Hepatocyte (in vitro differentiated cells): ENCODE measurements at places on chromosomes 2 and 18. TPM values are rescaled to one million over a fixed set of nuclear protein-coding genes. Genes with fewer than 3 reads are reported as not detected.

PPP3R1 gene
- total RNA-seq, result 35.1 and 46.5 TPM in 2 replicates

DNA sequence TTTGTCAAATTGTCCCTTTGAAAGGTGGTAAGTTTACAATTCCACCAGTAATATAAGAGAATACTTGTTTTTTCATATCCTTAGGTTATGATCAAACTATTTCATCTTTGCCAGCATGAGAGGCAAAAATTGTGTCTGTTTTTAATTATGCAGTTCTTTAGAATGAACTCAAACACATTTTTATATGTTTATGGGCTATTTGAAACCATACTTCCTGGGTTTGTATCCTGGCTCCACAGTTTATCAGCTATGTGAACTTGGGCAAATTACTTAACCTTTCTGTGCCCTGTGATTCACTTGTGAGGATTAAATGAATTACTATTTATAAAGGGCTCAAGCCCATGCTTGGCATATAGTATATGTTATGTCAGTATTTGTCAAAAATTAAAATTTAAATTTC, 109.4 kb downstream of the TANC1 start:
- no peaks in the 10 kb centered on the region for H3K27me3 ChIP-seq
- H3K27ac ChIP-seq, result no peak overlapping the region
- peaks cover 5% of the 10 kb centered on the region for H3K4me1 ChIP-seq
- no peak overlapping the region for H3K4me3 ChIP-seq

SDC1 gene
- total RNA-seq, result 92.3 and 108 TPM in 2 replicates

KLHL29 gene
- 3.6 and 3.8 TPM in 2 replicates for total RNA-seq

- no peaks in the 10 kb centered on the region for H3K36me3 ChIP-seq
- no peak for DNase-seq
- H3K27ac ChIP-seq, result no peak overlapping the region
- H3K4me3 ChIP-seq, result no peak overlapping the region
- H3K27me3 ChIP-seq, result no peaks in the 10 kb centered on the region
- H3K4me1 ChIP-seq, result peaks cover 12% of the 10 kb centered on the region
Measured at GRCh38 chr2:133418021-133418420, 150.2 kb downstream of the NCKAP5 start.

- no peaks in the 10 kb centered on the region for H3K27me3 ChIP-seq
- DNase-seq, result no peak
- no peaks in the 10 kb centered on the region for H3K4me1 ChIP-seq
- no peak overlapping the region for H3K27ac ChIP-seq
Measured at GRCh38 chr2:191436368-191437055, 191.3 kb downstream of the MYO1B start.

LBX2 gene
- 2.5 and 3.4 TPM in 2 replicates for total RNA-seq

ST8SIA5 gene
- total RNA-seq, result 0.44 TPM in 1 of 2 replicates, not detected in the other

COL5A2 gene
- total RNA-seq, result 344 and 406 TPM in 2 replicates

DNA sequence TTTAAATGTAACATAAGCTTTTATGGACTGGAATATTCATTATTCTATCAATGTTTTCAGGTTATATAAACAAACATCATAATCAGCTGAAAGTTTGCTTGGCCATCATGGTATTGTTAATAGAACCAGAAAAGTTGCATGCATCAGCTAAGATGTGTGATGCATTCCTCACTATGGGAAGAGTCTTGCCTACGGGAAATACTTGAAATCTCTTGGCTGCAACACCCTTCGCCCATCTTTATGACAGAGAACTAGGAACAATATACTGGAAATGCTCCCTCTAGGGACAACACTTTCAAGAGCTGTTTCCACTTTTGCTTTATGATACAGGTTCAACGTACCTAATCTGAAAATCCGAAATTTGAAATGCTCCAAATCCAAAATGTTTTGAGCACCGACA, 1390.8 kb downstream of the DPP10 start:
- no peaks in the 10 kb centered on the region for H3K27me3 ChIP-seq
- no peak overlapping the region for H3K27ac ChIP-seq
- no peak overlapping the region for H3K4me3 ChIP-seq
- H3K4me1 ChIP-seq, result no peaks in the 10 kb centered on the region
- DNase-seq, result no peak

GRCh38 chr2:43251171-43251731, 24.8 kb upstream of the ZFP36L2 start:
- H3K4me1 ChIP-seq, result peaks cover 27% of the 10 kb centered on the region
- no peaks in the 10 kb centered on the region for H3K27me3 ChIP-seq
- no peak overlapping the region for H3K4me3 ChIP-seq
- H3K36me3 ChIP-seq, result no peaks in the 10 kb centered on the region

GRCh38 chr2:85226783-85227182, 93.6 kb downstream of the TCF7L1 start:
- H3K4me1 ChIP-seq, result peaks cover 5% of the 10 kb centered on the region
- no peak overlapping the region for H3K4me3 ChIP-seq
- no peak for DNase-seq

CYBRD1 gene
- 66.1 and 66.4 TPM in 2 replicates for total RNA-seq

CTIF gene
- 24.0 and 27.9 TPM in 2 replicates for total RNA-seq

GPR45 gene
- not detected in 2 replicates for total RNA-seq

GRCh38 chr2:152407204-152407721, 72.3 kb downstream of the FMNL2 start:
- peak overlapping the region; percentile 61 for H3K27ac ChIP-seq
- H3K4me3 ChIP-seq, result no peak overlapping the region
- H3K36me3 ChIP-seq, result no peaks in the 10 kb centered on the region
- no peaks in the 10 kb centered on the region for H3K27me3 ChIP-seq

- no peaks in the 10 kb centered on the region for H3K27me3 ChIP-seq
- no peaks in the 10 kb centered on the region for H3K36me3 ChIP-seq
- H3K27ac ChIP-seq, result no peak overlapping the region
- no peak overlapping the region for H3K4me3 ChIP-seq
- H3K4me1 ChIP-seq, result no peaks in the 10 kb centered on the region
- DNase-seq, result no peak
Measured at GRCh38 chr2:3406501-3406900, 27.0 kb downstream of the TRAPPC12 start.

PCARE gene
- total RNA-seq, result 0.04 and 2.2 TPM in 2 replicates

MALL gene
- 30.8 and 36.0 TPM in 2 replicates for total RNA-seq

DNA sequence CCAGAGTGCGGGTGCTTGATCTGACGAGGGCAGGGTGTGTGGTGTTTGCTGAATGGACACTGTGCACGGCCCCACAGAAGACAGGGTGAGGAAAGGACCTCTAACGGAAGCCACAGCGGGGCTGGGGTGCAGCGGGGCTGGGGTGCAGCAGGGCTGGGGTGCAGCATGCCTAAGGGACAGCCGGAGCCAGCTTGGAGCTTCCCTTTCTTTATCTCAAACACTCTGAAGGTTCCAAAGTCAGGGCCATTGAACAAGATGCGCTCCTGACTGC, 35.0 kb downstream of the PXDN start:
- H3K36me3 ChIP-seq, result no peaks in the 10 kb centered on the region
- H3K27me3 ChIP-seq, result no peaks in the 10 kb centered on the region
- H3K27ac ChIP-seq, result no peak overlapping the region
- no peak for DNase-seq

NR4A2 gene
- total RNA-seq, result 1.7 and 2.3 TPM in 2 replicates

- peak overlapping the region; percentile 58 for H3K27ac ChIP-seq
- H3K4me1 ChIP-seq, result peaks cover 15% of the 10 kb centered on the region
- H3K27me3 ChIP-seq, result no peaks in the 10 kb centered on the region
- DNase-seq, result peak; percentile 84
Measured at GRCh38 chr2:201860636-201861066, 54.3 kb downstream of the CDK15 start.

DNA sequence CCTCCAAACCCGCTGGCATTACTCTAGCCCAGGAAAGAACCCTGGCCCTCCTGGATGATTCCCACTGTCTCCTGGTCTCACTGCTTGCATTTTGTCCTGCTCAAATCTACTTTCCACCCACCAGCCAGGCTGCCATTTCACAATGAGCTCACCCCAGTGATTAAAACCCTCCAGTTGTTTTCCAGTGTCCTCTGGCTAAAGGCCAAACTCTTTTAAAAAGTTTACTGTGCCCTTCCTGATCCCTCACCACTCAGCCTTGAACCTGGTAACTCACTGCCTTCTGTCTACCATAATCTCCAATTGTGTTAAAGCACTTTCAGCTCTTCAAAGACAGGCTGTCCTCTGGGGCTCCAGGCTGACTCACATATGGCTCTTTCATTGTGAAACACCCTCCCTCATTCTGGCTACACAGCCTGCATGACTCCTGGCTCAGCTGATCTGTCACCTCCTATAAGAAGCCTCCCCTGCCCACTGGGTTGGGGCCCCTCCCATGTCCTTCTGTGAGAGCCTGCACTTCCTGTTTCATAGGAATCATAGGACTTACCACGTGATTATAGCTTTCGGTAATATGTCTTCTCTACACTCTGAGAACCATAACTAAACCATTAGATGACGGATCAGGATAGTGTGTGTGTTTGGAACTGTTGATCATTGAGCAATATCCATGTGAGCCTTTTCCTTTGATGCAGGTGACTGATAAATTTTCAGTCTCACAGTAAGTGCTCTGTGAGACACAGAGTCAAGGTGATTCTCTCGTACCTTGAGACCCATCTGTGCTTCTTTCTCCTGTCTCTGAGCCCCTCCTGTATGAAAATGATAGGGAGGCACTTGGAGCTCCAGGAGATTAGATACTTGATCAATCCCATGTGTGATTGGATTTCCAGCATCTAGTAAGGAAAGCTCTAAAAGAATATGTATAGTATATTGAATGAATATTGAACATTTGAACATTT, 590.8 kb upstream of the ID2 start:
- peaks cover 16% of the 10 kb centered on the region for H3K4me1 ChIP-seq
- H3K36me3 ChIP-seq, result no peaks in the 10 kb centered on the region
- H3K27me3 ChIP-seq, result no peaks in the 10 kb centered on the region
- peak; percentile 90 for DNase-seq
- H3K4me3 ChIP-seq, result no peak overlapping the region

DNA sequence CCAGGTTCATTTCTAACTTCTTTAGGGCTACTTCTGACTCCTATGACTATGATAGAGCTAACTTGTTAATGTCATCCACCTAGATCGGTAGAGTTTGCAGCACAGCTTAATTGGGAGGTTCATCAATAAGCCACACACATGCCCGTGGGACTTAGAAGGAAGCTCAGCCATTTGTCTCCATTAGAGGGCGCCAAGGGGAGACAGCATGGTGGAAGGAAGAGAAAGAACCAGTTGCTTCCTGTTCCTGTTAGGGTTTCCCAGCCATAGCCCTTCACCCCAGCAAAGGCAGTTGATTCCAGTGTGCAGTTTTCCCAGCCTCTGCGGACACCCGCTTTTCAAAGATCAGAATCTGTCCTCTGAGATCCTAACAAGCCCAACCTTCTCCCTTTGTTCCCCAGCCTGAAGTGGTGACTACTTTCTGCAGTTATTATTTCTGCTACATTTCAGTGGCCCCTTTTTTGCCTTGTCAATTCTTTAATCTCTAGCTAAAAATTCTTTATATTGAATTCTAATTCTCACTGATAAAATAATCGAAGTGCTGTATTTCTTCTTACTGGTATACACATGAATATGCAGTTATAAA, 30.3 kb downstream of the MAIP1 start:
- peak; percentile 81 for DNase-seq
- H3K4me3 ChIP-seq, result no peak overlapping the region
- H3K36me3 ChIP-seq, result no peaks in the 10 kb centered on the region
- no peaks in the 10 kb centered on the region for H3K27me3 ChIP-seq

TANC1 gene
- total RNA-seq, result 18.5 and 20.6 TPM in 2 replicates

DNA sequence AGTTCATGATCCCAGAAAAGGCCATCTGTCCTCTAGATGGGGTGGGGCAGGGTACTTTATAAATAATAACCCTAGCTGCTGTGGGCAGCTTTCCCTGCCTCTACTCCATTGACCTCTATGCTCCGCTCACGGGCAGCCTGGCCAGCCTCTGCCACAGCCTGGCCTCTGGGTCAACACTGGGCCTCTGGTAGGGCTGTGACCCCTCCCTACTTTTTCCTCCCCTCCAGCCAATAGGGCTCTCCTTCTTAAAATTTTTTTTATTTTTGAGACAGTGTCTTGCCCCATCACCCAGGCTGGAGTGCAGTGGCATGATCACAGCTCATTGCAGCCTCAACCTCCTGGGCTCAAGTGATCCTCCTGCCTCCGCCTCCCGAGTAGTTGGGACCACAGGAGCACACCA, 4.1 kb upstream of the GAREM2 start:
- no peak for DNase-seq
- no peaks in the 10 kb centered on the region for H3K36me3 ChIP-seq

GRCh38 chr2:17719562-17720371, 33.8 kb downstream of the SMC6 start:
- DNase-seq, result peak; percentile 22
- no peaks in the 10 kb centered on the region for H3K36me3 ChIP-seq
- H3K4me1 ChIP-seq, result no peaks in the 10 kb centered on the region
- no peaks in the 10 kb centered on the region for H3K27me3 ChIP-seq
- H3K27ac ChIP-seq, result no peak overlapping the region
- H3K4me3 ChIP-seq, result no peak overlapping the region

SLC5A7 gene
- total RNA-seq, result 0.03 TPM in 1 of 2 replicates, not detected in the other

- H3K27ac ChIP-seq, result no peak overlapping the region
- no peak overlapping the region for H3K4me3 ChIP-seq
- H3K4me1 ChIP-seq, result no peaks in the 10 kb centered on the region
- H3K27me3 ChIP-seq, result no peaks in the 10 kb centered on the region
Measured at GRCh38 chr2:158045362-158045761, 56.3 kb upstream of the UPP2 start.

NETO1 gene
- total RNA-seq, result not detected in 2 replicates

DNA sequence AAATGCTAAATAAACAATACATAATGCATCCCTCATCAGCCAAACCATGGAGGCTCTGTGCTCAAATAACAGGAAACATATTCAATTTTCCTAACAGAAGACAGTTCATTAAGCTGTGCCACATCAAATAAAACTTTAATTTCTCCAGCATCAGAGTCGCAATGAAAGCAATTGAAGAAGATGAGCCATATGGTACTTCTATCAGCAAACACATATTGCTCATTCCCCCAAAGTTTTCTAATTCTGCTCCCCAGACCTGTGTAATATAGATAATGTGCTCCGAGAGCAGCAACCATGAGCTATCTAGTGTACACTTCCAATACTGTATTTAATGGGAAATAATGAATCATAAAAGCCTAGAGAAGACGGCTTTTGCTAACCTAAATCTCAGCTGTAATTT, 263.2 kb downstream of the MEIS1 start:
- no peak overlapping the region for H3K4me3 ChIP-seq
- peak overlapping the region; percentile 7 for H3K27ac ChIP-seq
- H3K27me3 ChIP-seq, result no peaks in the 10 kb centered on the region
- peaks cover 42% of the 10 kb centered on the region for H3K4me1 ChIP-seq

MROH2A gene
- not detected in 2 replicates for total RNA-seq
